ENCODE measurements at places on chromosomes 12 and 14. TPM values are rescaled to one million over a fixed set of nuclear protein-coding genes. Genes with fewer than 3 reads are reported as not detected.

DNA sequence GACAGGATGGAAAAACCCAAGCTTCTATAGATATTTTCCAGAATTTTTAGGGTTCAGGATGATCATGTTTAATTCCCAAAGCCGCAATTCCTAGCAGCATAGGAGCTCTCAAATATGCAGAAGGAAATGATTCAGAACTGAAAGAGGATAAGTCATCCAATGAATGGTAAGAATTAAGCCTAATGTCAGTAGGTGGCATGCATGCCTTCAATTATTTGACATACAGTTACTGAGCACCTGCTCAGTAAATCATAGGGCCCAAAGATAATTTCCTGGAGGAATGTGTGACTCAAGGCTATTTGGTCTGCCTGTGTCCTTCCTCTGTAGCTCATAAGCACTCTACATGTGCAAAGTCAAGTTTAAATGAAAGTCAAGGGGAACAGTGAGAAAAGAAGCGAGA, 116.8 kb upstream of the SLC38A4 start:
- no peak for DNase-seq

DNA sequence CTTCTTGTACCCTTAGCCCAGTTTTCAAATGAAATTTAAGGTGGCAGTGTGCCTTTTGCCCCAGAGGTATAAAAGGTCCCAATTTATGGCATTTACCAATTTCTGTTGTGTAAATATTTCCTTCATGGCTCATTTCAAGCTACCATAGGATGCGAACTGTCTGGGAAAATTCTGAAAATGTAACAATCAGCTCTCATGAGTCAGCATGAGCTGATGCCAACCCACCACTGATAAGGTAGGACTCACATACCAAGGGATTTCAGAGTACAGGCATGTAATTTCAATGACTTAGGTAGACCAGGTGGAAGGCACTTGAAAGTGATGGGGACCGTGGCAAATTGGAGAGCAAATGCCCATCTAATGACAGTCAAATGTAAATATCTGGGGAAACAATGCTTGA, 169.5 kb downstream of the TTC8 start:
- DNase-seq: no peak

DNA sequence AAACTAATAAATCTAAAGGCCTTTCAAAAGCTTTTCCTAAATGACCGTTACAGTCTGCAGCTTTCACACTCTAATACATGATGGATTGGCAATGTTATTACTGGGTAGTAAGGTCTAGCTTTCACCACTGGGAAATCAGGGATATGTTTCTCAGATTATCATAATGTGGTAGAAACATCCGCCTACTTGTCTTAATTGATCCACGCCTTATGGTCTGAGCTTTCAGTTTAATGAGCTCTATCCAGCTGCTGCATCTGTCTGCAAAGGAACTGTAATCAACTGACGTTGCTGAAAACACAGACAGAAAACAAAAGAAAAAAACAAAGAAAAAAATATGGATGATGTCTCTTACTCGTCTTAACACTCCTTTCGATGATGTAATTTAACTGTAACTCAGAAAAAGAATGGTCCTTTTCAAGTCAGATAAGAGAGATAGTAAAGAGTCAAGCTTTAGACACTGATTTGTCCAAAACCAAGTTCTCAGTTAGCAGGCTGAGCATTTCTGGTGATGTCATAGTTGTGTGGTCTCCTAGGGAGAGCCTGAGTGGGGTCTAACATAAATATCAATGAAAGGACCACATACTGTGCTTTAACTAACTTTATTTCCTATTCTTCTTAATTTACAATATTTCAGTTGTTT, 85.9 kb downstream of the C2CD5 start:
- no peak for DNase-seq

The ARHGAP9 gene
- total RNA-seq: 10.0 TPM

The FGD6 gene
- total RNA-seq: 14.9 TPM
